Muscle of arm (tissue), 14 donors: ENCODE measurements at places on chromosomes 12 and 14. TPM values are rescaled to one million over a fixed set of nuclear protein-coding genes. Genes with fewer than 3 reads are reported as not detected.
A peak's percentile ranks its signal among the peaks of the same experiment; 100 is the strongest.

DNA sequence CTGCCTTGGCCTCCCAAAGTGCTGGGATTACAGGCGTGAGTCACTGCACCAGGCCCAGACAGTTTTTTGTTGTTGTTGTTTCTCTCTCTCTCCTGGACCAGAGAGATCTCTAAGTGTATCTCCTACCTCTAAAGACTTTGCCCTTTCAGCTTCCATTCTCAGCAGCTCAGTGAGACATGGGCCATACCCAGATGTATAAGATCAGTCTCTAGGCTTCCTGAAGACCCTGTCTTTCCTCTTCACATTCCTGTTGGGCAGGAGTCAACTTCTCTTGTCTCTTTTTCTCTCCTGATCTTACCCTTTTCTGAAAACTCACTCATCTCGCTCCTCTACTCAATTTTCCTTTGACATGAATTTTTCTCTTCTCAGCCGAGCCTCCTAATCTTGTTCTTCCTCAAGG lies 42.0 kb downstream of the KCNK13 start:
- DNase-seq = no peak

DNA sequence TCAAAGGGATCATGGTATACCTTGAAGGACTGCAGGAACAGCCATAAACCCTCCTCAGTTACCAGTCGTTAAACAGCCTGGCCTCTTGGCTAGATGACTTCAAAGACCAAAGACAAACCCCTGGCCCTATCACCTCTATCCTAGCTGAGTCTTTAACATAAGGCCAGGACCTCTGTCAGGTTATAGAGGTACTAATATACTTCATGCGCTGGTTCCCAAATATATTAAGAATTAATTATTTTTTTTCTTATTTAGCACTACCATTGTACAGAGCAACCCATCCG lies 459.8 kb downstream of the RAD51B start:
- DNase-seq = no peak

DNA sequence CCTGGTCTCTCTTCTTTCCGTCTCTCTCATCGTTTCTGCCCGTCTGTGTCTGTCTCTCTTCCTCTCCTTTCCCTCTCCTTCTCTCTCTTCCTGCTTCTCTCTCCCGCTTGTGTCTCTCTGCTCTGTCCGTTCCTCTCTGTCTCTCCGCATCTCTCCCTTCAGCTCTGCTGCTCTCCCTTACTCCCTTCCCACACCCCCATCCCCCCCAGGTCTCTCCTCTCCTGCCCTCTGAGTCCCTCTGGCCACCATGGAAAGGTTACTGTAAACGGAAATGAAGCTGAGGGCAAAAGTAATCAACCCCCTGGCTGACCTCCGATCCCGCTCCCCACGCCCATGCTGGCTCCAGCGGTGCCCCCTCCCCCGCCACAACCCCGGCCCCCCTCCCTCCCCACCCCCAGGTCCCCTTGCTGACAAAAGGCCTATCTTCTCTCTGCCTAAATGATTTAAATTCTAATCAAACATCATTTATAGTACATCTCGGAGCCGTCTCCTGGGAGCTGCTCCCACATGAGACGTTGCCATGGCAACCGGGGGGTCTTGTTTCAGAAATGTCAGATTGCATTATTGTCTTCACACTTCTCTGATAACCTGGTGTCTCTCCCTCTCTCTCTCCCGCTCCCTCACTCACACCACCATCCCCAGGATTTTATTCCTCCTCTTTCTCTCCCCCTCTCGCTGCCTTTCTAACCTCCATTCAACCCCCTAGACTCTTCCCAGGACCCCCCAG lies 203.8 kb downstream of the RBM19 start:
- no peak for DNase-seq

DNA sequence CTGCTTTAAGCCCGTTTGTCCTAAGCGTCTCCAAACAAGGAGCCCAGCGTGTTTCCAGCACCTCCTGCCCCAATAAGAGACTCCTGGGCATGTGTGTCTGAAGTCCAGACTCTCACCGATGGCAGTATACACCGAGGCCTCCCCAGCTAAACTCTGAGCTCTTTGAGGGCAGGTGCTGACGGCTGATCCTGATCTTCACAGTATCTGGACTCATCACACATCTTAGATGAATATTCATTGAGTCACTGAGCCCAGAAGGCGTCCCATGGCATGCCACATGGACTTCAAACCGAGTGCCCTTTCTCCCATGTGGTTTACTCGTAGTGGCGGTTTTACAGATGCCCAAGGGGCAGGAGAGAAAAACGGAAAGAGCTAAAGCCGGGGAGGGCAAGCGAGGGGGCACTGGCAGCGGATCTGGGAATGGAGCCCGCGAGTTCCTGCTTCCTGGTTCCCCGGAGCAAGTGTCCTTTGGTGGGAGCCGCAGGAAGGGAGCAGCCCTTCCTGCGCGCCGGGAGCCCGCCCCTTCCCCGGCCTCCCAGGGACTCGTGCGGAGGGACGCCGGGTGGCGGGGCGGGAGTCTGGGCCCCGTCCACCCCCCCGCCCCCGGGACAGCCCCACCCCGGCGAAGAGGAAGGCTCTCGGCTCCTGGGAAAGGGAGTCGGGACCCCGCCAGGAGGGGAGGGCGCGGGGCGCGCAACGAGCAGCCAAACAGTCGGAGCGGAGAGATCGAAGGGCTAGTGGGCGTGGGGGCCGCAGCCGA lies 585 bp upstream of the TEAD4 start:
- DNase-seq = no peak

DNA sequence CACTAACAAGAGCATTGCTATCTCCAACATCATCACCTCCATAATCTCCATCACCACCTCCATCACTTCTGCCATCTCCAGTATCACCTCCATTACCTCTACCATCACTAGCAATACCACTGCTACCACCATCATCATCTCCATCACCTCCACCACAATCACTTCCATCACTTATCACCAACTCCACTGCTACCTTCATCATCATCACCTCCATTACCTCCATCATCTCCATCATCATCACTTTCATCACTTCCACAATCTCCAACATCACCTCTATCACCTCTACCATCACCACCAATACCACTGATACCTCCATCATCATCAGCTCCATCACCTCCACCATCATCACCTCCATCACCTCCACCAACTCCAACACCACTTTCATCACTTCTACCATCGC lies 102.4 kb upstream of the TMEM132C start:
- DNase-seq = no peak

- DNase-seq = no peak
These were observed 180.2 kb downstream of the CRADD start for GRCh38 chr12:93857279-93857938.

GRCh38 chr14:92644171-92644969 lies 104.1 kb downstream of the LGMN start:
- no peak for DNase-seq

DNA sequence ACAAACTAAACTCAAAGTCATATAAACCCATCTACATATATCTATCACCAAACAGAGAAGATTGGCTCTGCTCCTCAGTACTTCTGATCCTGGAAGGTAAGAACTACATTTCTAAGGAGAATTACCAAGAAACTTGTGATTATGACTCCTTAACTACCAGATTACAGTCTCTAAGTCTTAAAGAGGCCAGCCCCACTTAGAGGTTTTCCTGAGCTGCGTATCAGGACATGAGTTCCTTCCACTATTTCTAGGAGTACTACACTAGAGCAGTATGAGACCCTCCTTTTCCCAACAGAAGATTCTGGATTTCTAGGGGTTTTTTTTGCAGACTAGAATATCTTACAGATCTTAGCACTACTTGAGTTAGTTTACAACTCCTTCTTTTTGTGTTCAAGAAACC lies at the start of gene NOXRED1:
Gene NOXRED1 (minus strand): TSS at position 101 of the 400 bp plus-strand sequence. CDS start 634 bp downstream, outside the sequence.
- DNase-seq = no peak

- DNase-seq = no peak
These were observed 66.6 kb downstream of the FBXL14 start for GRCh38 chr12:1527789-1528188.

- DNase-seq = peak; percentile 69
These were observed at the start of gene PLXNC1 for GRCh38 chr12:94147991-94148738. Gene PLXNC1, plus strand, starts transcription at chr12:94148577. Its CDS starts 395 bp downstream, at chr12:94148972.

- DNase-seq = no peak
These were observed 33.2 kb upstream of the SFSWAP start for GRCh38 chr12:131677699-131678098.

GRCh38 chr12:82793751-82794281 lies 107.1 kb downstream of the TMTC2 start:
- DNase-seq = no peak

DNA sequence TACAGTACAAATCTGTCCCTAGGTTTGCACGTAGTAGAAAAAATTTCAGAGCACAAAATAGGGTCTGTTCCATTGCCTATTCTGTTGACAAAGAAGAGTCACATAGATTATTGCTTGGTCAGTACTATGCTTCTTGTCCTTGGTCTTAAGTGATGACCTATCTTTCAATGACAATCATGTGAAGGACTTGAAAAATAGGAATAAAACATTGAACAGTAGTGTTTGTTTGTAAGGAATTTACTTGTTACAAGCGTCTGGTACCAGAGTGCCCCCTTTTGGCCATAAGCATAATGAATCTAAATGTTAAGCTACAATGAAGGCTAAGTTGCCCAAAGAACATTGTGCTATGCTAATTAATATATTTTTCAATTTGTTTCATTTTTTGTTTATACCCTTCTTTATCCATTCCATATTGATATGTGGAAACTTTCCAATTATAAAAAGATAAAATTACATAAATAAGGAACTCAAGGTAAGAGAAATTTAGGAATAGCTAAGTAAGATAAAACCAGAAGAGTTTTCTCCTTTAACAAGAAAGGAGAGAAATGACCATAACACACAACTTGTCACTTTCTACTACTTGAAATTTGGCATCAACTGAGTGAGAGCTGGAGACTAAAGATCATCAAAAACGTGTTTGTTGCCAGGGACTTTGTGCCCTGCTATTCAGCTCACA lies 204.7 kb downstream of the EPS8 start:
- DNase-seq = no peak

DNA sequence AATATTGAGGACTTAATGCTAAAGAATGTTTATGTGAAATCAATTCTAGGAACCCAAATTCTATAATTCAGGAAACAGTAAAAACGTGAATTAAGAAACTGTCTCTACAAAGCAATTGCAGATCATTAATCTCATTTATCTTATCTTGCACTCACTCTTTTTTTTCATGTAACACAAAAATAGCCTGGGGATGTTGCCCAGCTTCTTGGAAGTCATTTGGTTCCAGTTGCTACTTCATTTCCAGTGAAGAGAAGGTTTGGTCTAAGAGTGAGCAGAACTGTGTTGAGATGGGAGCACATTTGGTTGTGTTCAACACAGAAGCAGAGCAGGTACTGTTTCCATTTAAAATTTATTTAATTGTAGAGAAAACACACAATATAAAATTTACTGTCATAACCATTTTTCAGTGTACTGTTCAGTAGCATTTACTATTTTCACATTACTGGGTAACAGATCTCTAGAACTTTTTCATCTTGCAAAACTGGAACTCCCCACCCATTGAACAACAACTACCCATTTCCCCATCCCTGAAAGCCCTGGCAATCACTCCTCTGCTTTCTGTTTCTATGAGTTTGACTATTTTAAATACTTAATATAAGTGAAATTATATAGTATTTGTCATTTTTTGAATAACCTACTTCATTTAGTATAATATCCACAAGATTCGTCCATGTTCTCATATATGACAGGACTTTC lies 9.7 kb downstream of the CLEC6A start:
- no peak for DNase-seq

DNA sequence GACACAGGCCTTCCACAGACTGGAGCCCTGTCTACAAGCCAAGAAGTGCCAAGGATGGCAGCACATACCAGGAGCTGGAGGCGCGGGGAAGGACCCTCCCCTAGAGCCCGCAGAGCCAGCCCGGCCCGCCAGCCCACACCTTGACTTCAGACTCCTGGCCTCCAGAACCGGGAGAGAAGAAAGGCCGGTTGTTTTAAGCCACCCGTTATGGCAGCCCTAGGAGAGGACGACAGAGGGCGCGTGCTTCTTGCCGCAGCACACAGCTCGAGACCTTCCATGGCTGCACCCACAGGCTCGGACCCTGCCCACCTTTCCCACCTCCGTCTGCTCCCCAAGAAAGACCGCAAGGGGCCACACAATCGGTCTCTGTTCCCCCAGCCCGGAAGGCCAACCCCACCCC lies 53.7 kb downstream of the RNF34 start:
- DNase-seq = no peak

DNA sequence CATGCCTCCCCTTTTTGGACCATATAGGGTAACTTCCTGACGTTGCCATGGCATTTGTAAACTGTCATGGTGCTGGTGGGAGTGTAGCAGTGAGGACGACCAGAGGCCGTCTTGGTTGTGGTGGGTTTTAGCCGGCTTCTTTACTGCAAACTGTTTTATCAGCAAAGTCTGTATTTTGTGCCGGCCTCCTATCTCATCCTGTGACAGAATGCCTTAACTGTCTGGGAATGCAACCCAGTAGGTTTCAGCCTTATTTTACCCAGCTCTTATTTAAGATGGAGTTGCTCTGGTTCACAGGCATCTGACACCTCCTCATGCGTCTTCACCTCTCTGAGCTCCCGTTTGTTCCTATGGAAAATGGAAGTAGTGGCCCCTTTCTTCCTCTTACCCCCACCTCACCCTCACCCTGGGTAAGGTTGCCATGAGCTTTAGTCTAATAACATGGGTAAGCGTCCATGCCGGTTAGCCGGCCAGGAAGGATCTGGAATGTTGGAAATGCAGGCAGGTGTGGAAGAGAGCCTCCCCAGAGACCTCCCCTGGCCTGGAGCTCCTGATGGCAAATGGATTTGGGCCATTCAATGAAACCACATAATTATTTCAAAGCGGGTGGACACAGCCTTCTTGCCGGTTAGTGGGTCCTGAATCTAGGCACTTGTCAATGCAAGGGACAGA lies 18.6 kb downstream of the HHIPL1 start:
- DNase-seq = no peak

DNA sequence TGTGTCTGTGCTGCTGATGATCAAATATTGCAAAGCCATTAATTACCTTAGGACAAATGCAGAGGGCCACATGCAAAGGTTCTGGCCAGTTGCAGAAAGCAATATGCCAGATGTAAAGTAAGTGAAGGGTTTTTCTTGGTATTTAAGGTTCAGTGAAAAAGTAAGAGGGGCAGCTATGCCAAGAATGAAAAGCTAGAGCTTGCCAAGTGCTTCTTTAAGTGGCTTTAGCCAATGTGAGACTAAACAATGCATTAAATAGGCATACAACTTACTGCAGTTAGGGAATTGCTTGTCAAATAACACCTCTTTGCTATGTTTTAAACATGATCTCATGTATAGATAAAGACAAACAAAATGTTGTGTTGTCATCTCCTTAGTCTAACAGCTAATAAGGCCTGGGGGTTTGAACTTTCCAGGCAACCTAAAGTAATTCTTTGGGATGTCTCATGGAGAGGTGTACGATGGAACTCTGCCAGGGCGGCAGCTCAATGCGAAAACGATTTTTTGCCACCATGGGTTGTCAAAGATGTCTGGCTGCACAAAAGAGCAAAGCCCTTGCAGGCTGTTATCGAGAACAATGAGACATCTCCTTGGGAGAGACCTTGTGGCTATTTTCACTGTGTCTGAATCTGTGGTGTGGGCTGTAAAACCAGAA lies 12.0 kb downstream of the IGF1 start:
- no peak for DNase-seq

OR4K1 gene
- not detected for polyA plus RNA-seq

LGR5 gene
- 5.5 TPM for polyA plus RNA-seq

RARG gene
- 25.7 TPM for polyA plus RNA-seq

SERPINA1 gene
- polyA plus RNA-seq = 1.3 TPM

MLXIP gene
- polyA plus RNA-seq = 32.6 TPM
